EH (cell line): ENCODE measurements at places on chromosomes 12 and 14.

DNA sequence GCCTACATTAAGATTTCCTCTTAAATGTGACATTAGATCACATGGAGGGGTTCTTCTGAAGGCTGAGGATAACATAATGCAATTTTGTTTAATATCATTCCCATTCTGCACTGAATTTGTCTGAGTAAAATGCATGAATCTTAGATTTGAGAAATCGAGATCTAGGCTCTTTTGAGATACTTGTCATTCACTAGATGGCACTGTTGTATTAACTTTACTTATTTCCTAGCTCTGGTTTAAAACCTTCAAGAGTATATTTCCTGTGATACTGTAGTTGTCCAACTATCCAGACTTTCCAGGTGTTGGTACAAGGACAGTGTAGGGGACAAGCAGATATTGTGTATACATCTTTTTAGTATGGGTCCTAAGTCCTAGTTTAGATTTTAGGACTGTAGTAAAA lies 91.7 kb upstream of the SEL1L start:
- no peak for DNase-seq

GRCh38 chr12:93243689-93244513 lies 133.8 kb upstream of the NUDT4 start:
- DNase-seq = peak; percentile 79

GRCh38 chr14:99188731-99189191 lies 83.2 kb downstream of the BCL11B start:
- DNase-seq = no peak

DNA sequence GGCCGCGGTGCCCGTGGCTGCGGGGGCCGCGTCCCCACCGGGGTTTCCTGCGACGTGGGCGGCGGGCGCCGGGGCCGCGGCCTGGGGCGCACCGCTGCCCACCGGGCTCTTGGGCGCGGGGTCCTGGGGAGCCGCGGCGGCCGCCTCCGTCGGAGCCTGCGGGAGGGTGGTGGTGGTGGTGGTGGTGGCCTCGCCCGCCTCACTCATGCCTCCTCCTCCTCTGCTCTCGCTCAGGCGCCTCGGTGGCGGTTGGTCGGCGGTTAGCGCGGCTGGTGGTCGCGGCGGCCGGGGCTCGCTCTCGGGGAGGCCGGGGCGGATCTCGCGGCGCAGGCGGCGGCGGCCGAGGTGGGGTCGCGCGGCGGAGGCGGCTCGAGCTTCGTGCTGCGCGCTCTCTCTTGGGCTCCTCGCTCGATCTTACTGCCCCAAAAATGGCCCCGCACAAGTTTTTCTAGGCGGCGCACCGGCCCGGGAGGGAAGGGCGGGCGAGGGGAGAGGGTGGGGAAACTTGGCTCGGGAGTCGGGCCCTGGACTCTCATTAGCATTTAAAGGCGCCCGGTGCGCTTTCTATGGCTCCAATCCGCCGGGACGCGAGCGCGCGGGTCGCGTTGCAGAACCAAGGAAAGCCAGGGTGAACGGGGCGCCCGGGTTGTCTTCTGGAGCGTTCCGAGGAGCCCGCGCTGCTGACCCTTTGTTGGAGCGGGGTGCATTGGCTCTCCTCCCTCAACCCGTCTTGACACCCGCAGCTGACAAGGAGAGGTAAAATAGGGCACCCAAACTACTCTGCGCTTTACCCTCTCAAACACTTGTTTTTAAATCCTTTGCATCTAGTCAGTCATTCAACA lies at the start of gene YBX3:
TSS of gene YBX3 (minus strand) at position 419 of the 842 bp plus-strand sequence. CDS start at position 207, 212 bp downstream.
- DNase-seq = peak; percentile 85

- no peak for DNase-seq
These were observed 172.7 kb downstream of the CNTN1 start for GRCh38 chr12:40864891-40865290.

GRCh38 chr14:36423430-36423829 lies 96.6 kb downstream of the NKX2-1 start:
- DNase-seq = no peak
